ENCODE measurements at places on chromosomes 3 and 15.

- no peak for ATAC-seq
These were observed 15.2 kb downstream of the PFN2 start for GRCh38 chr3:149955449-149955848.

DNA sequence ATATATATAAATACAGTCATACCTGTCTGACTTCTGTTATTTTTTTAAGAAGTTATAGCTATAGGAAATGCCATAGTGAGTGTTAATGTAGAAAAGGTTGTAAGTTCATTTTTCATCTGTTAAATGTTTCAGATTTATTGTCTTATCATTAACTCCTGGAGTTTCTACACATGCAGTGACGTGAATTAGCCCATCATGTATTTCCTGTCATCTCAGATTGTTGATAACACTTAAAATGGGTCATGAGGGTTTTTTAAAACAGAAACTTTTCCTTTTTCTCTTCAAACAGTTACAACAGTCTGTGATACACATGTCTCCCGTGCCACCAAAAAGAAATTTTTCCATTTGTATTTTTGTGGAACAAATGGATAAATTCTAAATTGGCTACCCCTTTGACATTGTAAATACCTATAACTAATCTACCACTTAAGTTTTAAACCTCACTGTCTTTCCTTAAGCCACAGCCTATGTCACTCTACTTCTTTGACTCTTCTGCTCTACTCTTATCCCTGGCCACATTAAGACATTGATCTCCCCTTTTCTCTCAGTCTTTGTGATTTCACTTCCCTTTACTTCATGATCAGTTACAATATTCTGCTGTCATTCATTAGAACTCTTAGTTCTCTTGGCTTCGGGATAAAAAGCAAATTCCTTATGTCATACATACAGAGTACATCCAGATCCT lies 89.1 kb downstream of the NEO1 start:
- no peak for ATAC-seq

- no peak for ATAC-seq
These were observed 149.6 kb downstream of the OPA1 start for GRCh38 chr3:193742628-193743027.

GRCh38 chr3:125069452-125069851 lies 13.7 kb upstream of the HEG1 start:
- ATAC-seq: no peak

DNA sequence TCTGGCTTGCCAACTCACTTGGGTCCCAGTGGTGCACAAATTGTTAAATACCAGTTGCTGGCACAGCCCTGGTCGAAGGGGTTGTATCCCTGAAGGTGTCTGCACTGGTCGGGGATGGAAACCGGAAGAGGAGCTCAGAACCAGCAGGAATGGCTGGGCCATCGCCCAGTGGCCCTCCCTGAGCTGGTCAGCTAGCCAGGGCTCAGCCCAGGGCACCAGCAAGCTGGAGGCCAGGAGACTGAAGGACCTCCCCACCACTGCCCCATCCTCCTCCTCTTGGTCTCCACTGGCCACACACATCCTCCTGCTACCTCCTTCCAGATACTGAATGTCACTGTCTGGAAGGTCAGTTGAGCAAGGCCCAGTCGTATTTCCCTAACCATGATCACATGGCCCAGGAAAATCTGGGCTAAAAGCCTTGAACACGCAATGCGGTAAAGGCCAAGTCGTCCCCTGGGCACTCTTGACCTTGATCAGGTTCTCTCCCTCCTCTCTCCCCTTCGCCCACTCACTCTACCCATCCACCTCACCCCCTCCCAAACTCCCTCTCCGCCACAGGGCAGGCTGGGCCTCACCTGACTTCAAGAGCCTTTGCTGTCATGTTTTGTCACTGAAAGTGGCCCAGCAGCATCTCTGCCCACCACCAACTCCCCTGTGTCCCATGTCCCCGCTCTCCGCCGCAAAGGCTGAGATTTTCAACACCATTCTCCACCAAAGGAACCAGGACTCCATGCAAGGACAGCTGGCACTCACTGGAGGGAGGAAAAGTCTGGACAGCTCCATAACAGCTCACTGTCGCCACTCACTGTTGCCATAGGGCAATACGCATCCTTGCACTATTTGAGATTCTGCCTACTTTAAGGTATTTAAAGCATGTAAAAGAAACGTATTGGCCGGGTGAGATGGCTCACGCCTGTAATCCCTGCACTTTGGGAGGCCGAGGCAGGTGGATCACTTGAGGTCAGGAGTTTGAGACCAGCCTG lies 12.1 kb downstream of the ZDHHC19 start:
- no peak for ATAC-seq

DNA sequence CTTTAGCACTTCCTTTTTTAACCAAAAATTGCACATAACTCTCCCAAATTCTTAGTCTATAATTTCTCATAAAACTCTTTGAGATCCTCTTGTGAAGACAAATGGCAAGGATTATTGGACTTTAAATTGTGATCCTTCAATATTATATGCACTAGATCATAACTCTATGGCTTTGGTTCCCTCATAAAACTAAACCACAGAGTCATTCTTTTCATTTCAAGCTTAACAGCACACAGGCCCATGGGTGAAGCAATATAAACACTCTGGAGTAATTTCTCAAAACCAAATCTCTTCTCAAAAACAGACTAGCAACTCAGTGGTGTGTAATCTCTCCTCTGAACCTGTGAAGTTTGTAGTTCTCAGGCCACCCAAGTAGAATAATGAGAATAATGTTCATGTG lies 171.0 kb upstream of the NECTIN3 start:
- ATAC-seq: no peak

- peak; percentile 27 for ATAC-seq
These were observed 60.7 kb downstream of the ADAMTS7 start for GRCh38 chr15:78750566-78750965.

GRCh38 chr15:98889930-98890695 lies 117.5 kb downstream of the PGPEP1L start:
- ATAC-seq: peak; percentile 65
